Right renal pelvis (tissue), 4 donors: ENCODE measurements at places on chromosomes 4 and X. TPM values are rescaled to one million over a fixed set of nuclear protein-coding genes. Genes with fewer than 3 reads are reported as not detected.

Gene AFF2
- polyA plus RNA-seq = 4.7 TPM

Gene ABLIM2
- 7.3 TPM for polyA plus RNA-seq

Gene NCAPG
- 29.4 TPM for polyA plus RNA-seq

Gene TAF7L
- 0.35 TPM for polyA plus RNA-seq

Gene SOD3
- 20.4 TPM for polyA plus RNA-seq

Gene TCEAL7
- polyA plus RNA-seq = 46.6 TPM

Gene SGMS2
- 12.7 TPM for polyA plus RNA-seq

Gene NDNF
- polyA plus RNA-seq = 68.1 TPM

Gene ZFP92
- 0.80 TPM for polyA plus RNA-seq

Gene TRAM1L1
- 17.1 TPM for polyA plus RNA-seq

Gene CYTL1
- polyA plus RNA-seq = 8.9 TPM

Gene PFKFB1
- polyA plus RNA-seq = 0.45 TPM

Gene MAGEA11
- not detected for polyA plus RNA-seq

Gene PCDH18
- 186 TPM for polyA plus RNA-seq

Gene CTAG2
- not detected for polyA plus RNA-seq

Gene NXT2
- polyA plus RNA-seq = 22.6 TPM

Gene SPANXB1
- not detected for polyA plus RNA-seq

Gene FGF16
- 0.12 TPM for polyA plus RNA-seq

Gene MXRA5
- 10.1 TPM for polyA plus RNA-seq

Gene UGDH
- polyA plus RNA-seq = 97.3 TPM

Gene MEPE
- polyA plus RNA-seq = not detected

Gene FABP2
- polyA plus RNA-seq = not detected

Gene TMEM31
- polyA plus RNA-seq = 1.2 TPM

Gene TLR10
- polyA plus RNA-seq = 0.26 TPM

Gene GPM6B
- 25.2 TPM for polyA plus RNA-seq

Gene PNMA5
- 0.41 TPM for polyA plus RNA-seq
